ENCODE measurements at places on chromosomes 5 and 9.

DNA sequence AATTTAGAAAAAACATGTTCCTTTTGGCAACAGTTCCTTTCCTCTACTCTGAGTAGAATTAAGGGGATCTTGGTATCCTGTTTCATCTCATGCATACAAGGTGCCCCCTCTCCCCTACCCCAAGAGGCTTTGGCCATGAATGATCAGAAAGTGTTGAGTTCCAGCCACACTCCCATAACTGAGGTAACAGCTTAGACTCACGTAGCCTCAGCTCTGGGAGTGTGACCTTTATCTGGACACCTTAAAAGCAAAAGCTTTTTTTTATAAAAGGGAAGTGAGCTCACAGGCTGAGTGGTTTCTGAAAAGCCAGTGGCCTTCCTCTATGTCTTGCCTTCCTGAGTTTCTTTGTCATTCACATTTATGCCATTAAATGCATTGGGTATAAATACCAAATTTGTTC lies 900 bp upstream of the HAVCR2 start:
- DNase-seq = peak; percentile 50

- no peak for DNase-seq
These were observed 627.1 kb upstream of the WWC1 start for GRCh38 chr5:167664222-167664804.

- DNase-seq = no peak
These were observed 11.0 kb upstream of the HAPLN1 start for GRCh38 chr5:83731638-83732037.

DNA sequence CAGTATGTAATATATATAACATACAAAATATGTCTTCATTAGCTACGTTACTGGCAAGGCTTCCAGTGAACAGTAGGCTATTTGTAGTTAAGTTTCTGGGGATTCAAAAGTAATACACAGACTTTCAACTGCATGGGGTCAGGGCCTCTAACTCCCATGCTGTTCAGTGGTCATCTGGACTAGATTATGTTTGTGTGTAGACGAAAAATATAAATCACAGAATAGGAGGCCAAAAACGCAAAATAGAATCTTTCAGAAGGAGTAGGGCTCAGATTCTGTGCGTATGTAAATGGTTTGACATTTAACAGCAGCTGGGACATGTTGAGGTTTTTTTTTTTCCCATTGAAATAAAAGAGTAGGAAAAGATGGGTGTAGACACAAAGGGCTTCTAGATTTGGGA lies 1048.7 kb upstream of the WWC1 start:
- no peak for DNase-seq

All from GM13977 (cell line).